Right lung (tissue), 10 donors: ENCODE measurements at places on chromosomes 5 and 9. TPM values are rescaled to one million over a fixed set of nuclear protein-coding genes. Genes with fewer than 3 reads are reported as not detected.
A peak's percentile ranks its signal among the peaks of the same experiment; 100 is the strongest.

DNA sequence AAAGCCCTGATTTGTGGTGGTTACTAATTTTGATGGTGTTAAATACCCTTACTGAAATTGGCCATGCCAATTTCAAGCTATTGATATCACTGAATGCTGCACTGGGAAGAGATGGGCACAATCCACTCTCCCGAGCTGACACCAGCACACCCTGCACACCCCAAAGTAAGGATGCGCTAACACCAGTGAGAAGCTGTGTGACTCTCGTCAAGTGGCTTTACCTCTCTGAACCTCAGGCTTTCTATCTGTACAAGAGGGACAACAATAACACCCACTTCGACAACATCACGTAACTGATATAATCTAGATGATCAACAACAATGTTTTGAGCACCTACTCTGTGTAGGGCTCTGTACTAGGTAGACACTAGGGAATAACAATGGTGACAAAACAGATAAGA lies 8.0 kb upstream of the AKNA start:
- DNase-seq = no peak

Gene SHB
- 18.9 TPM for polyA plus RNA-seq

DNA sequence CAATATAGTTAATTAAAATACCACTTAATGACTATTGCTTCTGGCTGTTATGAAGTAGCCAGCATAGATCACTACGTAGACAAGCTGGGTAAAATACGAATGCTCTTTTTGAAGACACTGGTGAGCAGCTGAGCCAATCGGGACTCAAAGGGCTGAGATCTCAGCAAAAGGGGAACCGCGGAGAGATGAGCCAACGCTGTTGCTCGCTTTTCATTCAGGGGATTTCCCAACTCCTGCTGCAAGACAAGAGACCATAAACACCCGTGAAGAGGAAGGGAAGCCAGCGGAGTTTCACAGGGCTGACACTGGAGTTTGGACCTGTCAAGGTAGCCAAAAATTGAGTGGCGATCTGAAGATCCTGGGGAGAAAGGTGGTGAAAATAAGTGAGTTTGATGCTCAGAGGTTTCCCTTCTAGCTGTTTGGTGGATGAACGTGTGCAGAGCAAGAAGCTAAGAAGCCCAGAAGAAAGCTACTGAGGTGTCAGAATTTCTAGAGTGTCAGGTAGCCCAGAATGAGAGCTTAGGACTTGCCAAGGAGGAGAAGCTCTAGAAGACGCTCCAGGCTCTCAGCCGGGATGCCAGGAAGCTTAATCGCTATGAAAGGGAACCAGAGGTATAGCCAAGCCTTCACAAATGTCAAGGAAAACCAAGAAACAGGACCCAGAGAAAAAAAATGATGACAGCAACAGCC lies 79.6 kb upstream of the RNU6ATAC start:
- no peak for DNase-seq

DNA sequence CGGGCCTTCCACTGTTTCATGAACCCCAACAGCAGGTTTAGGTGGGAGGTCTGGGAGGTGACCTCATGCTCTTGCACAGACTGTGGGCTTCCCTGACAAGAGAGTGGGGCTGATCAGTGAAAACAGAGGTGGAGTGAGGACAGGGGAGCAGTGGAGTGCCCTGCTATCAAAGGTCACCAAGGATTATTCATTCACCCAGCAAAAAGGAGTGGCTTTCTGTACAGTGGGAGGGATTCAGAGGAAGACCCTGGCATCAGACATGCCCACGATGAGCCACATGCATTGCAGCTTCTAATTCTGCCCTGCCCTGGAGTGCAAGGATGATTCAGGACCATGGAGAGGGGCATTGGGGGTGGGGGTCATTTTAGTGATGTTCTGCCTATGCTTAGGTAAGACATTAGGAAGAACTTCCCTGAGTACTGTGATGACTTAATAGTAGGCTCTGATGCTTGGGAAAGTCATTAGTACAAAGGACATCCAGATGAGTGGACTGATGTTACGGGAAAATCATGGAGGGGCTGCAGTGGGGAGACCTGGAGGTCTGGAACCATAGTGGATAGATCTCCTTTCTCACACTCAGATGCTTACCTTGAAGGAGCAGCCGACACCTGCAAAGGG lies 12.8 kb downstream of the TRAF1 start:
- no peak for DNase-seq

DNA sequence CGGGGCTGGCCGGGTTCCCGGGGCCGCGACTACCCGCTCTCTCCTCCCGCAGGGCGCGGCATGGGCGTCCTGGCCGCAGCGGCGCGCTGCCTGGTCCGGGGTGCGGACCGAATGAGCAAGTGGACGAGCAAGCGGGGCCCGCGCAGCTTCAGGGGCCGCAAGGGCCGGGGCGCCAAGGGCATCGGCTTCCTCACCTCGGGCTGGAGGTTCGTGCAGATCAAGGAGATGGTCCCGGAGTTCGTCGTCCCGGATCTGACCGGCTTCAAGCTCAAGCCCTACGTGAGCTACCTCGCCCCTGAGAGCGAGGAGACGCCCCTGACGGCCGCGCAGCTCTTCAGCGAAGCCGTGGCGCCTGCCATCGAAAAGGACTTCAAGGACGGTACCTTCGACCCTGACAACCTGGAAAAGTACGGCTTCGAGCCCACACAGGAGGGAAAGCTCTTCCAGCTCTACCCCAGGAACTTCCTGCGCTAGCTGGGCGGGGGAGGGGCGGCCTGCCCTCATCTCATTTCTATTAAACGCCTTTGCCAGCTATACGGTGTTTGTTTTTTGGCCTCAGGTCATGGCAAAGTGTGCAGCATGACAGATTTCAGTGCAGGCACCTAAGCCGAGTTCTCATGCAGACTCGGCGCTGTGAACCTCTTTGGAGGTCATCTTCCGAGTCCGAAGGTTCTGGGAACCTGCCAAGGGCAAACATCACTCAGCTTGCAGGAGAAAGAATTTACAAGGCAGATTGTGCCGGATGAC lies 516 bp downstream of the MRPL41 start:
- peak; percentile 9 for DNase-seq

GRCh38 chr9:132942541-132943182 lies 1.8 kb downstream of the TSC1 start:
- no peak for DNase-seq

Gene VAV2
- polyA plus RNA-seq = 30.1 TPM

GRCh38 chr9:89077519-89077918 lies 86.3 kb downstream of the S1PR3 start:
- no peak for DNase-seq

GRCh38 chr9:5305741-5306140 lies 1.2 kb upstream of the RLN2 start:
- no peak for DNase-seq

DNA sequence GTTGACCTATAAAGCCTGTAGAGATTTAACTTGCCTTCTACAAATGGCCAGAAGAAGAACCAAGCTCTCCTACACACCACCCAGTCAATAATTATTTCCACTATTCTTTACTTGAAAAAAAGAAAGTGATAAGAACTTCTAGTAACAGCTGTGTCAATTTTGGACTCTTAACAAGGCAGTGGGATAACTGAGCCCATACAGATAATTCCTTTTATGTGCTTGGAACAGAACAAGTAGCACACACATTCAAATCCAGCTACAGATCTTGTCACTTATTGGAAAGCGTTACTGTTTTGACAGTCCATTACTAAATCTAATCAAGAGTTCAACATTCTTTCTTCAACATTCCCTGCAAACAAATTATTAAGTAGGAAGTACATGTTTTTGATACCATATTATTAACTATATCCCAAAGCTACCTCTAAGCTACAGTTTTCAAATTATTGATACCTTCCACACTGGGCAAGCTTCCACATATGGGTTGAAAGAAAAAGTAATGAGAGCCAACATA lies 6.3 kb downstream of the PTGER4 start:
- DNase-seq = peak; percentile 55

Gene SHOC1
- polyA plus RNA-seq = 0.27 TPM

Gene LRRC19
- 0.15 TPM for polyA plus RNA-seq

GRCh38 chr9:4508246-4508906 lies 18.1 kb downstream of the SLC1A1 start:
- no peak for DNase-seq

Gene BHMT
- polyA plus RNA-seq = 0.85 TPM

GRCh38 chr5:24232929-24233498 lies 411.8 kb downstream of the CDH10 start:
- DNase-seq = no peak

DNA sequence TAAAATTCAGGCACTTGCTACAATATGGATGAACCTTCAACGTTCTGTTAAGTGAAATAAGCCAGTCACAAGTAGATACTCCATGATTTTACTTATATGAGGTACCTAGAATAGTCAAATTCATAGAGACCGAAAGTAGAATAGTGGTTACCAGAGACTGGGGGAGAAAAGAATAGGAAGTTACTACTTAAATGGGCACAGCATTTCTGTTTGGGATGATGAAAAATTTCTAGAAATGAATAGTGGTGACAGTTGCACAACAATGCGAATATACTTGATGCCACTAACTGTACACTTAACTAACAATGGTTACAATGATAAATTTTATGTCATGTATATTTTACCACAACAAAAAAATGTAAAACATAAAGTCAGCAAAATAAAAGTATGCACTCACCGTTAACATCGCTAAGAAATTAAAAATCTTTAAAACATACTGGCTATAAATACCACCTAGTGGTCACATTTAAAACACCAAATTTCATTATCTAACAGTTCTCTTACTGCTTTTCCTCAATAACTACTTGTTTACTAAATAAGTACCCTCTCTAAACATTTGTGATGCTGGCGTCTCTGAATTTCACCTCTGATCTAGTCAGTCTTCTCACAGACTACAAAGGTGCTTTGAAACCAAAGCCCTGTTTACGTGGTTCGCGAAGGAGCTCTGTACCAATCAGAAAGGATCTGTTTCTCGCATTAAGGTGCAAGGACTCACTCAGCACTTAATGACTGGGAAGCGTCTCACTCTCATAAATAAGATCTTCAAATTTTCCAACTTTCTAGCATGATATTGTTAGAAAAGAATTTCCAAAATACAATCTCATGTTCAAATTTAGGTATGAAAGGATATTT lies 22.7 kb downstream of the KIF3A start:
- no peak for DNase-seq

GRCh38 chr5:68134033-68134668 lies 81.4 kb upstream of the PIK3R1 start:
- no peak for DNase-seq

- no peak for DNase-seq
Measured at GRCh38 chr9:12740845-12741244, 34.0 kb upstream of the LURAP1L start.

DNA sequence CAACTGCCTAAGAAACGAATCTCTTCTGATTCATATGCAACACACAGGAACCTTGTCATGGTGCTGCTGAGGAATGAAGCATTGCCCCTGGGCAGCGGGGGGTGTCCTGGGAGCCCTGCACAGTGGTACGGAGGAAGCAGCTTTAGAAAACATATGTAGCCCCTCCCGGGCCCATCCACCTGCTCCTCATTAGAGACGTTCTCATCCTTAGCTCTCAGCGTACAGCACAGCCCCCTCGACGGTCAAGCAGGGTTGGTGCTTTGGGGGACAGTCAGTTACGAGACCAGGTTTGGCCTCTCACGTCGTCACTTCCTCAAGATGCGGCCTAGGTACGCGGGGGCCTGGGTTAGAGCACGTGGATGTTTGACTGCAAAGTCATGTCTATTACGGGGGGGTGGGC lies 28.4 kb upstream of the LAMC3 start:
- DNase-seq = no peak

- peak; percentile 2 for DNase-seq
Measured at GRCh38 chr9:19286634-19287188, 56.2 kb downstream of the DENND4C start.

Gene PAEP
- not detected for polyA plus RNA-seq
